ENCODE measurements at places on chromosomes 12 and 14.

DNA sequence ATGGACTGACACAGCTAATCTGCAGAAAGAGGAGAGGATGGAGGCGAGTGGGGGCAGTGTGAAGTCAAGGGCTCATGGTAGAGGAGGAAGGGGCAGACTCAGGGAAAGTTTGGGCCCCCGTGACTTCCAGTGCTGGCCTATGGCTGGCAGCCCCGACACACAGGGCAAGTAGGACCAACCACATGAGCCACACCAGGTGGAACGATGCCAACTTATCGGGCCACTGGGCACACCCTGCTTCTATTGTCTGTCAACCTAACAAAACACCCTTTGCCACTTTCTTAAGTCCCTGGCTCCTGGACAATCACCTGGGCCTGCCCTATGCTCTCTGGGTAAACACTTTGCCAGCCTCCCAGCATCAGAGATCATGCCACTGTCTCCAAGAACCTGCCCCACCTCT, 65.2 kb upstream of the PSMC1 start:
- DNase-seq: no peak

GRCh38 chr12:58051378-58051777, 110.0 kb downstream of the ATP23 start:
- DNase-seq: no peak

GRCh38 chr12:12353276-12353675, 3.2 kb upstream of the MANSC1 start:
- no peak for DNase-seq

GRCh38 chr14:89428546-89429198, 11.6 kb upstream of the FOXN3 start:
- no peak for DNase-seq

GRCh38 chr14:51691176-51691575, 39.5 kb downstream of the FRMD6 start:
- no peak for DNase-seq

- no peak for DNase-seq
Measured at GRCh38 chr14:66900719-66901118, 288.5 kb upstream of the GARIN2 start.

- no peak for DNase-seq
Measured at GRCh38 chr12:126890097-126890496, 1376.9 kb upstream of the TMEM132C start.

GRCh38 chr12:39499296-39499695, 56.4 kb upstream of the KIF21A start:
- DNase-seq: no peak

DNA sequence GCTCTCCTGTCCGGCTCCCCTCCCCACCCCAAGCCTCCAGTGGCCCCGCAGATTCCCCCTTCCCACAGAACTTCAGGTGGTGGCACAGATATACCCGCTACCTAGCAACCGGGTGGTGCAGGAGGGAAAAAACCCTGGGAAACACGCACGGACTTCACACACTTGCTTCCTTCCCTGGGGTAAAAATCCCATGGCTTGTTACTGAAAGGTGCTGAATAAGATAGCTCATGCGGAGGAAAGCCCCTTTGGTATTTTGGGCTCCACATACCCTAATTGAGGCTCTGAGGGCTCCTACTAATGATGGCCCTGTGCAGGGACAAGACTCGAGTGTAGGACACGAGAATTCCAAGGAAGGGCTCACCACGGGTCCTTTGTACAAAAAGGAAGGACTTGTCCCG, 869 bp upstream of the RIMBP2 start:
- DNase-seq: no peak

Measured in SK-N-SH (cell line).